NCI-H1694 treated with DMSO at 0.1 percent for 48 hours (cell line): ENCODE measurements at places on chromosomes 3 and 15.

GRCh38 chr3:53167418-53168174 lies 6.6 kb downstream of the PRKCD start:
- no peak for DNase-seq

DNA sequence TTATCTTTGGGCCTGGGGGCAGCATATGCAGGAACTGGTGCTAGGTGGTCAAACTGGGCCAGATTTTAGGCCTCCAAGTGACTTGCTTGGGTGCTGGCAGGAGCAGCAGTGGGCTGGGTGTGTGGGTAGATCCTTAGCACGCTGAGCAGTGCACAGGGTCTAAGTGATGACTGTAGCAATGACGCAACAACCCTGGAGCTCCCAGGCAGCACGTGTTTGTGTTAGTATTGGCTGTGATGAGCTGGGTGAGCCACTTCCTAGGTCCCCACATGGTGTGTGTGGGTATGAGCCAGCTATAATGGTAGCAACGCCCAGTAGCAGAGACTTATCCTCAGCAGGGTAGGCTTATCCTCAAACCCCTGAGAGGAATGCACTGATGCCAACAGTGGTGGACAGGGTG lies 570.6 kb upstream of the ROBO1 start:
- DNase-seq: no peak

GRCh38 chr15:58734859-58735258 lies 14.6 kb downstream of the ADAM10 start:
- no peak for DNase-seq

DNA sequence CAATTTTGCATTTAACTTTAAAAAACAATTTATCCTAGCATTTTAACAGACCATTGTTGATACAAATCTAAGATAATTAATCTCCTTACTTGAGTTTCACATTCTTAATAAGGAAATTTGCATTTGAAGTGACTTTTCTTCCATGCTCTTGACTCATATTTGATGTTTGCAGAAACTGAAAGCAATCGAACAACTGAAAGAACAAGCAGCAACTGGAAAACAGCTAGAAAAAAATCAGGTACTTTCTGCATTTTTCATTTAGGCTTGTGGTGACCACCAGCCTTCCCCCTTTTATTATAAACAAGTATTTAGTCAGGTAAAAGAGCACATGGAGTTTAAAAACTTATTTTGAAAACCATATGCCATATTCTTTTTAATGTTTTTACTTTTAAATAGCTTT lies 20.1 kb upstream of the SELENOT start:
- DNase-seq: no peak

DNA sequence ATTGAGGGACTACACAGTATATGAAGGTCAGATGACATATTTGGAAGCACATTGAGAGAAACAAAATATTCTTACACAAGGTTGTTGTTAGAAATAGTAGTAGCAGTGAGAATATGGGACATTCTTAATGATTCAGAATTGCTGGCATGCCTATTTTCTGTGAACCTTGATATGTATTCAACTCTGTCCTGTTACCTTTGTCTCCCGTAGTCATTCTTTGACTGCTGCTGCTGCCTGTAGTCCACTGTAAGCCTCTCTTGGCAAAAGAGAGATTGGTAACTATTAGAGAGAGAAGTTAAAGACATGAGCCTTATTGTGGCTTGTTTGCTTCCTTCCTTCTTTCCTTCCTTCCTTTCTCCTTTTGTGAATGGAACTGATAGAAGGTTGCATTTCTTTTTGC lies 64.5 kb downstream of the TCF12 start:
- DNase-seq: no peak

- DNase-seq: no peak
These were observed 91.6 kb downstream of the ADCY5 start for GRCh38 chr3:123357275-123357674.

GRCh38 chr3:120682095-120682681 lies at the start of gene HGD:
Gene HGD (minus strand): TSS chr3:120682239. CDS start chr3:120682111, 128 bp downstream.
- DNase-seq: no peak

- DNase-seq: no peak
These were observed 124.6 kb downstream of the CD47 start for GRCh38 chr3:107966276-107966675.

DNA sequence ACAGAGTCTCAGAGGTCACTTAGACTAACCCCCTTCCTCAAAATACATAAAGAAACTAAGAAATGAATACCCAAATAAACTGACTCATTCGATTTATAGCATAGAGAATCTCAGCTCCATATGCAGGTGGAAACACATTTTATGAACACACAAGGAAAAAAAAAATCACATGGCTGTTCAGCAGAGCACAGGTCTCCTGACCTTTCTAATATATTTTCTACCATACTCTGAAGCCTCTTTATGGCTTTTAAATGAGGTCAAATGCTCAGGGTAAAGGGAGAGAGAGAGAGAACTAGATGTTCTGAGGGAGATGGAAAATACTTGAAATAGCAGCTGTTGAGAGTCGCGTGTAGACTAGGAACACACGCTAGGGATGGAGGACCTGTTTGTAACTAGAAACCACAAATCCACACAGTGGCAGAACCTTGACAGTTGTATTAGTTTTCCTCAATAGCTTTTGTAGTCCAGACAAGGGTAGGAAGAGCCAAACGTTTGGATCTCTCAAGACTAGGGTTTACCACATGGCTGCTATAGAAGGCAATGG lies 165.3 kb downstream of the FMN1 start:
- no peak for DNase-seq

- peak; percentile 85 for DNase-seq
These were observed 47.0 kb downstream of the HCN4 start for GRCh38 chr15:73321496-73322450.

- DNase-seq: no peak
These were observed 2.4 kb downstream of the EIF4G1 start for GRCh38 chr3:184316792-184317191.

GRCh38 chr3:56694867-56695683 lies 12.0 kb upstream of the TASOR start:
- no peak for DNase-seq

DNA sequence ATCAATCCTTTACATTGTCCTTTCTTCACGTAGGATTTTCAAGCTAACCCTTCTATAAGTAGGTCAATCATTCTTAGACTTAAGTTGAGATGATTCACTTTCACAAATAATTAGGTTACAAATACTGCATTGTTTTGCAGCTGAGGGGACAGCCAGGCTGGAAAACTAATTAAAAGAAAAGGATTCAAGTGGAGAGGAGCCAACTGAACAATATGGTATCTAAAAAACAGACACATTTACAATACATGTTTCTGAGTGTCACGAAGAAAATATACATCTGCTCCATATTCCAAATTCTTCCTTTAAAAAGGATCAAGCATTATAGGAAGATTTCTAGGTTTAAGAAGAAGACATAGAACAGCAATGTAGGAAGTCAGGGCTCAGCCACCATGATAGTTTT lies 70.2 kb downstream of the PEAK1 start:
- DNase-seq: no peak

DNA sequence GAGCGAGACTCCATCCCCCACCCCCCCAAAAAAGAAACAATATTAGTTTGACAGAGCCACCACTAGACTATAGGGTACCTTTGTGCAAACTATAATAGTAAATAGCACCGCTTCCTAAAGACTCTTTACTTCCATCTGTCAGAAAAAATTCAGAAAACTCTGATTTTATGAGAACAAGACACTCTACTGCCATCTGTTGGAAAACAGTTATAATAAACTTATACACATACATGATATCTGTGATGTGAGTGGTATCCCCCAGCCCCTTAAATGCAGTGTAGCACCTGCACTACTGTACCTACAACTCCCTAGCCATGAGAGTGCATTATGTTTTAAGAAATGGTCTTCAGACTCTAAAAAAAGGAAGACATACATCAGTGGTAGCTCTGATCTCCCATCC lies 47.1 kb upstream of the CTDSPL start:
- DNase-seq: peak; percentile 44

GRCh38 chr15:89662893-89663626 lies 7.8 kb upstream of the KIF7 start:
- DNase-seq: no peak

DNA sequence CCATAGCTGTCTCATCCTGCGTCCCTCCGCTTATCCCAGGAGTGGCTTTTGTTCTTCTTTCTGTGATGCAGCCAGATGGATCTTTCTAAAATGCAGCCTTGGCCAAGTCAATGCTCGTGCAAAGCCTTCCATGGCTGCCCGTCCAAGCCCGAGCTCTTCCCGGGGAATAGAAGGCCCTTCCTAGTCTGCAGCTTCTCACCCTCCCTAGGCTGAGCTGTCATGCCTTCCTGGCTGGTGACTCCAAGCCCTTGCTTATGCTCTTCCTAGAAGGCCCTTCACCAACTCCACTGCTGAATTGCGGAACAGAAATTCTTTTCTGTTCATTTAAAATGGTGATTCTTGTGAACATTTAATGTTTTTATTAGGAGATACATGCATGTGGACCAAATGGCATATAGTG lies 95.9 kb downstream of the SMAD6 start:
- DNase-seq: no peak

GRCh38 chr15:51622604-51623370 lies at the start of gene DMXL2:
Gene DMXL2 (minus strand): TSS chr15:51622771. CDS start chr15:51622545, 226 bp downstream.
- DNase-seq: peak; percentile 85

DNA sequence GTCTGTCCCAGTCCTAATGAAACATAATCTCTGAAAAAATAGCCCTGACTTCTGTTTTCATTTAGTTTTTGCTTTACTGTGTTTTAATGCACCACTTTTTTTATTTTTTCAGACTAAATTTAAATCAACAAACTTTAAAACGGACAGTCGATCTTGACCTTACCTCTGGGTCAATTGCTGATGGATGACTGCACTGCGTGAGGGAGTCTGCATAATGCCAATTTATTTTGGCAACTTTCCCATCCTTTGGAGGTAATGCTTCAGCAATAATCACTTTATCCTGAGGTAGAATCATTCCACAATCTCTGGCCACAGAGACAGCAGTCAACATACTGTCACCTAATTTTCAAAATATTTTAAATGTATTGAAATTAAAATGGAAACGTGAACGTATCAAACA lies 32.5 kb upstream of the GP5 start:
- DNase-seq: no peak

- no peak for DNase-seq
These were observed 22.5 kb downstream of the LRRN1 start for GRCh38 chr3:3821777-3822176.

DNA sequence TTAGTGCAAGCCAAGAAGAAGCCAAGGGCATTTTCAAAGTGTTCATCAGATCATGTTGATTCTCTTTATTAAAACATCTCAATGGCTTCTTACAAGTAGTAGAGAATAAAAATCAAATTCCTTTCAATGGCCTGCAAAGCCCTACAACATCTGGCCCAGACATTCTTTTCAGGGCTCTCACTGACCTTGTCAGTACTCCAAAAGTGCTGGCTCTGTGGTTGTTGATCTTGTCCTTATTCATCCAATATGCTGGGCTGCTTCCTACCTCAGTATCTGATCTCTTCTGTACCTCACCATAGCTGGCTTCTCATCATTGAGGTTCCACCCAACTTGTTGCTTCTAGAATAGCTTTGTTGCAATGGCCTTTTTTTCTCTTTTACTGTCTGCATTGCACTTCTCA lies 74.0 kb upstream of the SAMMSON start:
- DNase-seq: no peak
